ENCODE measurements at places on chromosomes 11 and 22.
A peak's percentile ranks its signal among the peaks of the same experiment; 100 is the strongest.

DNA sequence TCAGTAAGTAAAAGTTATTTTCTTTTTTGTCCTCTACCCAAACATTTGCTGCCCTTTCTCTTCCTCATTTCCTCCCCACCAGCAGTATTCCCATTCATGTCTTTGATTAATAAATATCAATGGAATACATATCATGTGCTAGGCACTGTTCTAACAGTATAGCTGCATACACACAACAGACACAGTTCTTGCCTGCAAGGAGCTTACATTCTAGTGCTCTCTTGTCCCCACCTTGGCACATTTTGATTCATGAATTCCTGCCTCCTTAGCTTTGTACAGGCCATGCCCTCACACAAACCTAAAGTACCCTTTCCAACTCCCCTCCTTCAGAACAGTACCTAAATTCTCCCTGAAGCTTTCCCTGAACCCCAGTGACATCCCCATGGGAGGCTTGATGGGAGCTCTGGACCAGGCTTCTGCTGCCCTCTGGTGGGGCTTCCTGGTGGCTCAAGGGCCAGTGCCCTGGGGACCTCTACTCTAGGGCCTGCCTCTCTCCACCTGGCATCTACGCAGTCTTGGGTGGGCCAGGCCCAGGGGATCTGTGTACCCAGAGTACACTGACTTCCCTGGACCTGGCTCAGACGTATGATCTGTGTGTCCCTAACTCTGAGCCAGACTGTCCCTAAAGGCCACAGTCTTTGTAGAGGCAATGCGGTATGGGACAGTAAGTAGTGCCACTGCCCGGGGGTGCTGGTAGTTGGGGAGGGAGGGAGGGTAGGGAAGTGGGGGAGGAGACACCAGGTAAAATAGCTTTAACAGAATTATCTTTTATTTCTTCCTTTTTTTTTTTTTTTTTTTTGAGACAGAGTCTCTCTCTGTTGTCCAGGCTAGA, 14.1 kb downstream of the RPS13 start:
- peak; percentile 71 for DNase-seq

- DNase-seq = no peak
Measured at GRCh38 chr11:132631989-132632388, 900.3 kb downstream of the OPCML start.

DNA sequence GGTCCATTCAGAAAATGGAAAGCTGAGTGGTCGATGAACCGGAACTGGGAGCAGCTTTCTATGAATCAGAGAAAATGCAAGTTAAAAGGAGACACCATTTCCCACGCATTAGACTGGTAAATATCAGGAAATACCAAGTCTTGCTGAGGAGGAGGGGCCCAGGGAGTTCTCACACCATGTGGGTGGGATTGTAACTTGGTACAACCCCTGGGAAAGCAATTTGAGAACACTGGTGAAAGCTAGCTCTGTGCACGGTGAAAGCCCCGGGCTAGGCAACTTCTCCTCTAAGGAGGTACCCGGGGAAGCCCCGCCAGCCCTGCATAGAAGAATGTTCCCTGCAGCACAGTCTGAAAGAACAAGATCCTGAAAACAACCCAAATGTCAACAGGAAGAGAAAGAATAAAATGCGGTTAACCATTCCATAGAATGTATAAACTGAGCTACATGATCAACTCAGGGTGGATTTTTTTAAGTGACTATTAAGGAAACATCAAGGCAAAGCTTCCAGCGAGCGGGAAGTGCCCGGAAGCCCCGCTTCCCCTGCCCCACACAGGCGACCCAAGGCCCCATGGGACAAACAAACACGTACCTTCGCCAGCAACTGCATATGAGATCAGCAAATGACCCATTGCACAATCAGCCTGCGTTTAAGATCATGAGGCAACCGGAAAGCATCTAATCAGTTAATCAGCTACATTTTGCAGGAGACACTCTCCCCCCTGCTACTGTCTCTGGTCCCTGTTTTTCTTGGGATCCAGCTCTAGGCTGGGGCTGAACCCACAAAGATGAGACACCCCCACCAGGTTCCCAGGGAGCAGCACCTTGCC, 11.3 kb downstream of the SHANK2 start:
- DNase-seq = no peak

GRCh38 chr22:48574776-48575617, 1252.7 kb downstream of the BRD1 start:
- no peak for DNase-seq

GRCh38 chr11:12864316-12865156, 144.6 kb upstream of the RASSF10 start:
- no peak for DNase-seq

DNA sequence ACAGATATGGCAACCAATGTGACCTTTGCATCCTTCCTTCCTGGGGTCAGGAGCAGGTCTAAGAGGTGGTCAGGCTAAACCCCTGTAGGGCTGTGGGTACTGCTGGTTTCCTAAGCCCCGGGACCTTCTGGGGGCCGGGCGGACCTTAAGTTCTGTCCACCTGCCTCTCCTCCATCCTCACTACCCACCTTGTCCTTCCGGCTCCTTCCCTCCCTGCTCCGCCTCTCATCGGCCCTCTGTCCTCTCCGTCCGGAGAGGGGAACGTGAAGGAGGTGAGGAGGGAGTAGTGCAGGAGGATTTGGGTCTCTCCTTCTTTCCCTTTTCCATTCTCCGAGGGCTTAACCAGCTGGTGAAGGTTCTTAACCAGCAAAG, 28.3 kb upstream of the PARVB start:
- DNase-seq = no peak

DNA sequence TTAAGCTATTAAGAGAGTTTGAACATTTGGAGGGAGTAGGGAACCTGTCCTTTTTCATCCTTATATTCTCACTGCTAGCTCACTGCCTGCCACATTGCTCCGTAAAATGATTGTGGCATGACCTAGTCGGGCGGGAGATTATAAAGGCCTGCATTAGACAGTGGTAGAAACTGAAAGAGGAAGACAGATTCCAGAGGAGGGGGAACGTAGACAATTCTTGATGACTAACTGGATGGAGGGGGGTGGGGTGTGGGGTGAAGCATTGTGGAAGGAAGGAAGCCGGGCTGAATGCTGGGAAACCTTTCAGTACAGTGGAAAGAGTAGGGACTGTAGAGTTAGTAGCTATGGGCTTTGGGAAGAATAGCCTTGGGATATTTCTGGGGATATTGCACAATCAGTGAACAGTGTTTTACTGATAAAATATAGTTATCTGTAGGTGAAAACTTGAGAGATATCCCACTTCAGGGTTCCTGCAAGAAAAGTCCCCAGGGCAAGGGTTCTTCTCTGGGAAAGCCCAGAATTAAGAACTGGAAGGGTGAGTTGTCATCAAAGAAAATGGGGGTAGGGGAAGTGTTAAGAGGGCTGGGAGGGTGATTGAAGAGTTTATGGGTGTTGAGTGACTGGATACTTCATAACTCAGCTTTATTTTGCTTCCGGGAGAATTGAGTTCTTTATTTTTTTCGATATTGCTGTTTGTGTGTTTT, 2.1 kb downstream of the MED15 start:
- no peak for DNase-seq

DNA sequence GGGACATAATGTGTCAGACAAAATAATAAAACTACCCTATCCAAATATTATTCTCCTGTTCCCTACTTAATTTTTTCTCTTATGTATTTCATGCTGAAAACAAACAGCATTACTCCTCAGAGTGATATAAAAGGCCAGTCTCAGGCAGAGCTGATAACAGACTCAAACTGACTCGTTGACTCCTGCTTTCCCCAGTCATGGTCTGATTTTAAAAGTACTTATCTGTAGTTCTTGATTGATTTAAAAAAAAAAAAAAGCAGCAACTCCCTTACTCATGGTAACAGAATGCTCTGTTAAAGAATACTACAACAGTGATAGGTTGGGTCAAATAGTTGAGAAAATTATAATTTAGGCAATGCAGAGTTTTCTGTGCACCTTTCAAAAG, 90.3 kb upstream of the BARX2 start:
- no peak for DNase-seq

DNA sequence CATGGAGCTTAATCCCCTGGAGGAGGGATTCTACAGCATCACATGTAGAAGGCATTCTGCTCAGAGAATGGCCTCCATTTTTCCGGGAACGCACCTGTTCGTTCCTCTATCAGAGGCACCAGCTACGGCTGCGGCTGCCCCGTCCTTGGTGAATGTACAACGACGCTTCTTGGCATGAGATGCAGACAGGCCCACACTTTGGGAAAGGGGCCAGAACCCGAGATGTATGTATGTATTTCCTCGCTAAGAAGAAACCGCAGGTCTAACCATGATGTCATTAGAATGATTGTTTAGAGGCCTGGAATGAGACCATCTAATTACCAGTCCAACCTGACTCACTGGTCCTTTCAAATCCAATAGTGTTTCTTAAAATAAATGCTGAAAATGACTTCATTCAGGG, 1293.4 kb downstream of the TBC1D22A start:
- no peak for DNase-seq

DNA sequence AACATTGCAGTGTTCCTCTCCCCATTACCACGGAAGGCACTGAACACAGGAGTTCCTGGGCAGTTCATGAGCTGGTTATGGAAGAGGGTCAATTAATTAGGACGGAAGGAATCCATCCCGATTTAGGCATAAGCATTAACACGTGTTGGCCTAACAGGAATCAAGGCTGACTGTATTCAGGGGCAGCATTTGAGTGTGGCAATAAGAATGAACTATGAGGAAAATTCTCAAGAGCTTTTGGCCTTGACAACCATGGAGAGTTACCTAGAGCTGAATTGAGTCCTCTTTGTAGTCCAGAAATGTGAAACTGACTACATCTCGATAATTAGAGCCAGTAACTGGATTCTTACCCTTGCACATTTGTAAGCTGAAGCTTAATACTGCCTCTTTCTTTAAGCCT, 82.4 kb upstream of the CRTAM start:
- no peak for DNase-seq

Data from heart left ventricle (tissue), 16 donors.